Upper lobe of left lung (tissue), 6 donors: ENCODE measurements at places on chromosomes 16 and 17.
A peak's percentile ranks its signal among the peaks of the same experiment; 100 is the strongest.

DNA sequence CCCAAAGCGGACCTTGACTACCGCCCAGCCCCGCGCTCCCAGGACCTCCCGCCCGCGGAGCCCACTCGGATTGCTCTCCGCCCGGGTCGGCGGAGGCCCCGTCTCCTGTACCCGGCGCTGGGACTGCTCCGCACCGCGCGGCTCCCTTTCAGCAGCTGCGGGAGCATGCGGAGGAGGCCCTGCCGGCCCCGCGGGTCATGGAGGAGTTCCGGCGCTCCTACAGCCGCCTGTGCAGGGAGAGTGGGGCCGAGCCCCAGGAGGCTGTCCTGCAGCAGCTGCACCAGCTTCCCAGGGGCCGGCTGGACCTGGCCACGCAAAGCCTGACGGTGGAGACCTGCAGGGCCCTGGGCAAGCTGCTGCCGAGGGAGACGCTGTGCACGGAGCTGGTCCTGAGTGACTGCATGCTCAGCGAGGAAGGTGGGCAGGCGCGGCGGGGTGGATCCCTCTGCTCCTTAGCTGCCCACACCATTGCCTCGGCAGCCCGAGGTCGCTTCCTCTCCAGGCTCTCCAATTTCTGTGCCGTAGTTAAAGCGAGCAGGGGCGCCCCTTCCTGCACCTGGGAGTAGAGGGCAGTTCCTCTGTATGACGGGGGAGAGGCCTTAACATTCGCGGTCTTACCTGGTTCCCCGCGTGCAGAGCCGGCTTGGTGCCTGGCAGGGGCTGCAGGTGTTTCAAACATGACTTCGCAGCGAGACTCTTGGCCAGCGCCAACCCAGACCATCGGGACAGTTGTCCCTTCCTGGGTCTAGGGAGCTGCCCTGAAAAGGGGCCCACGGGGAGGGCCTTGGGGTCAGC, 539 bp downstream of the LRRC45 start:
- H3K4me3 ChIP-seq, result peak overlapping the region; percentile 44
- H3K27me3 ChIP-seq, result no peaks in the 10 kb centered on the region
- H3K4me1 ChIP-seq, result peaks cover 46% of the 10 kb centered on the region
- DNase-seq, result no peak
- peak overlapping the region; percentile 34 for H3K27ac ChIP-seq

GRCh38 chr17:57803021-57803420, 46.8 kb downstream of the MRPS23 start:
- H3K27me3 ChIP-seq, result no peaks in the 10 kb centered on the region
- H3K27ac ChIP-seq, result no peak overlapping the region
- H3K4me3 ChIP-seq, result no peak overlapping the region
- no peaks in the 10 kb centered on the region for H3K4me1 ChIP-seq

- no peak overlapping the region for H3K27ac ChIP-seq
- H3K27me3 ChIP-seq, result no peaks in the 10 kb centered on the region
- no peak overlapping the region for H3K4me3 ChIP-seq
- peak; percentile 70 for DNase-seq
Observed at GRCh38 chr17:4544135-4544950, 10.8 kb downstream of the MYBBP1A start.

DNA sequence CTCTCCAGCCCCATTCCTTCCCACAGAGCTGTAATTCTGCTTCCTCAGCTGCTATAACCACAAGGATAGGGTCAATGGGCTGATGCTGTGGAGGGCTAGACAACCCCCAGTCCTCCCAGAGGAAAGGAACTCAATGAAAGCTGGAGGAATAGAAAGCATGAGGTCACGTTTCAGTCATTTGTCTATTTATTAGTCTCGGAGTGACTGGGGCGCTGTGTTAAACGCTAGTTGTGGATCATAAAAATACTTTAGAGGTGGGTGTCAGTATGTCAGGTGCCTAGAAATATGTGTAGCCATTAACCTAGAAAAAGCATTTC, 787 bp upstream of the CCL3L1 start:
- H3K36me3 ChIP-seq, result no peaks in the 10 kb centered on the region

- DNase-seq, result peak; percentile 81
- peaks cover 98% of the 10 kb centered on the region for H3K4me1 ChIP-seq
- H3K27ac ChIP-seq, result peak overlapping the region; percentile 89
- no peak overlapping the region for H3K4me3 ChIP-seq
Observed at GRCh38 chr17:40068917-40069750, 6.4 kb downstream of the THRA start.

DNA sequence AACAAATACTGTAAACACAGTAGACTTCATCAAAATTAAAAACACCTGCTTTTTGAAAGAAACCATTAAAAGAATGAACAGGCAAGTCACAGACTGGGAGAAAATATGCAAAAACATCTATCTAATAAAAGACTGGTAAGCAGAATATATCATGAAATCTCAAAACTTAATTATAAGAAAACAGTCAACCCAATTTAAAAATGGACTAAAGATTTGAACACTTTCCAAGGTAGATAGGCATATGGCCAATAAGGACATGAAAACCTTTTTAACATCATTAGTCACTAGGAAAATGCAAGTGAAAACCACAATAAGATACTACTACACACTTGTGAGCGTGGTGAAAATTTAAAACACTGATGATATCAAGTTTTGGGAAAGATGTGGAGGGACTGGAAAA, 218.7 kb downstream of the CEP112 start:
- H3K4me1 ChIP-seq, result no peaks in the 10 kb centered on the region
- no peaks in the 10 kb centered on the region for H3K36me3 ChIP-seq
- DNase-seq, result no peak
- H3K27ac ChIP-seq, result no peak overlapping the region
- H3K27me3 ChIP-seq, result no peaks in the 10 kb centered on the region
- H3K4me3 ChIP-seq, result no peak overlapping the region

- H3K36me3 ChIP-seq, result peaks cover 25% of the 10 kb centered on the region
- no peak overlapping the region for H3K27ac ChIP-seq
- no peaks in the 10 kb centered on the region for H3K27me3 ChIP-seq
- peak; percentile 74 for DNase-seq
- no peaks in the 10 kb centered on the region for H3K4me1 ChIP-seq
Observed at GRCh38 chr17:1024076-1024475, 27.1 kb downstream of the TIMM22 start.

DNA sequence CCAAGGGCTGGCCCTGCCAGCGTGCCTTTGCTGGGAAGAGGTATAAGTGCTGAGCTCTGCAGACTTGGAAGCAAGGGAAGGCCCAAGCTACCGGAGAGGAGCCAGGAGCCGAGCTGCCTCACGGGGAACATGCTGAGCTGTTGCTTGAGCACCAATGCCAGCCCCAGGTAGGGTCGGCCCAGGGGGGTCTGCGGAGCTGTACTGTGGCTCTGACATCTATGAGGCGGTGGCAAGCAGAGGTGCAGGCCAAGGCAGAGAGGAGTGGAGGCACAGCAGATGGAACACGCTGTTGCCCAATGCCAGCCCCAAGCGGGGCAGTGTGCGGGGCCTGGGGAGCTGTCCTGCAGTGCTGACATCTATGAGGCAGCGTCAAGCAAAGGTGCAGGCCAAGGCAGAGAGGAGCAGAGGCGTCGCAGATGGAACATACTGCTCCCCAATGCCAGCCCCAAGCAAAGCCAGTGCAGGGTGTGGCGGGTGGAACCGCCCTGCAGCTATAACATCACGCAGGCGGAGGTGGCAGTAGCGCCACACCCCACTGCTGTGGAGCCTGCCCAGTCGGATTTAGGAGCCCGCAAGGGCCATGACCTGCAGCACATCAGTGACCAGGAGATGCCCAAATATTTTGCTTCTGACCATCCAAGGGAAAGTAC, 10.0 kb downstream of the GGA2 start:
- peaks cover 5% of the 10 kb centered on the region for H3K36me3 ChIP-seq
- no peak overlapping the region for H3K27ac ChIP-seq
- DNase-seq, result peak; percentile 69
- no peaks in the 10 kb centered on the region for H3K27me3 ChIP-seq

DNA sequence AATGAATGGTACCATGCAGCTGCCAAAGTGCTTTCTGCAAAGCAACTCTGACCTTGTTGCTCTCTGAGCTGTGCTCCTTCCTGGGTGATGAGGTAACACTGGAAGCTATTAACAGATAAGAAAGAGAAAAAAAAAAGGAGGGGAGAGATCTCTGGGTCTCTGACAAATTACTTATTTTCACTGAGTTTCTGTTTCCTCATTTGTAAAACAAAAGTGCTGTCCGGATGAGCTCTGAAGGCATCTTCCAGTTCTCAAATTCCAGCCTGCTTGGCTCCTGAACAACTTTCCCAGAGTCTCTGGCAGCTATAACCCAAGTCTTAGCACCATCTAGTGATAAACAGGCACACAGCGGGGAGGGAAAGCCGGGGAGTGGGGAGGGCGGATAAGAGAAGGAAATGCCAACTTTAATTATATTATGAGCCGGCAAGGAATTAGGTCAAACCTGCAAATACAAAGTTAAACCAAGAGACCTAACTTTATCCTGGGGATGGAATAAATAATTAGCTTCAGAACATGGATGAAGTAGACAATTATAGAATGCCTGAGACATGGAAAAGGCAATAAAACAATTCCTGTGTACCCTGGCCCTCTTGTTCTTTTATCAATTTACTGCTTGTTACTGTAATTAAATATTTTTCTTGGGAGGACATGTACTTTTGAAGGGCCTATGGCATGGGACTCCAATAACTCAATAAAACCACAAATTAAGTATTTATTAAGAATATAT, 61.3 kb upstream of the KIFC3 start:
- H3K36me3 ChIP-seq, result no peaks in the 10 kb centered on the region
- no peak overlapping the region for H3K4me3 ChIP-seq
- H3K27me3 ChIP-seq, result no peaks in the 10 kb centered on the region

DNA sequence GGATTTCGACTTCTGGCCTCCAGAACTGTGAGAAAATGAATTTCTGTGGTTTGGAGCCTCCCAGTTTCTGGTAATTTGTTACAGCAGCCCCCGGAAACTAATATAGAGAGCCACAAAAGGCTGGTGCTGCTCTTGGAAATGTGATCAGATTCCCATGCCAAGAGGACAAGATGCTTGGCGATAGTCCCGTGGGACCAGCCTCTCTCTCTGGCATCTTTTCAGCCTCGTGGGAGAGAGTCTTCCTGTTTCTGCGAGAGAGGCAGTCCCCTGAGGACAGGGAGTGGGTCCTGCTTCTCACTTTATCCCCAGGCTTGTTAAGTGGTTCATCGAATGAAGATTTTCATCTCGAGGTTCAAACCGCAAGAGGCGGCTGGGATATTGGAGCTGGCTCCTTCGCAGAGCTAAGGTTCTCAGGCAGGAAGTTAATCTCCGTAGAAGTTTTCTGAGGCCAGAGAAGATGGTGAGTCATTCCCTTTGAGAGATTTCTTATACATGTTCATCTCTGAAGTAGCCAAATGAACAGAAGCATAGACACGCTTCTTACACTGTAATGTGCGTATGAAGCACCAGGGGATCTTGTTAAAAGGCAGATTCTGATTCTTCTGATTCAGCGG, 211.6 kb upstream of the SDK2 start:
- no peaks in the 10 kb centered on the region for H3K36me3 ChIP-seq
- H3K27me3 ChIP-seq, result no peaks in the 10 kb centered on the region
- no peak for DNase-seq

GRCh38 chr17:75987041-75987440, 8.0 kb downstream of the TEN1 start:
- H3K27me3 ChIP-seq, result no peaks in the 10 kb centered on the region
- no peak overlapping the region for H3K4me3 ChIP-seq
- peaks cover 23% of the 10 kb centered on the region for H3K4me1 ChIP-seq
- DNase-seq, result no peak

DNA sequence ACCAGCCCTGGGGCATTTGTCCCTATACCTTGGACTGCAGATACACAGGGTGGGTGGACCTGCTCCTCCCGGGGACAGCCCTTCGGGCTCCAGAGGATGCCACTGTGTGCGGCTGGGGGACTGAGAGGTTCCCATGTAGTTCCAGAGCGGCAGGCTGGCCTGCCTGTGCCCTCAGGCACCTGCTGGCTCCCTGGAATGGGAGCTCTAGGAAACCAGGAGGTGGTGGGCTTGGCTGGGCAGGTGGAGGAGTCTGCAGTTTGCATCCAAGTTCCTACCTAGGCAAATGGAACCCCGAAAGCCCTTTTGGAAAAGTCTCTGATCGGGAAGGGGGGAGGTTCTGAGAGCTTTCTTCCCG, 982 bp downstream of the DBNDD1 start:
- DNase-seq, result no peak
- no peaks in the 10 kb centered on the region for H3K36me3 ChIP-seq
- peak overlapping the region; percentile 75 for H3K4me3 ChIP-seq
- peaks cover 9% of the 10 kb centered on the region for H3K27me3 ChIP-seq
- H3K27ac ChIP-seq, result no peak overlapping the region
- peaks cover 34% of the 10 kb centered on the region for H3K4me1 ChIP-seq

DNA sequence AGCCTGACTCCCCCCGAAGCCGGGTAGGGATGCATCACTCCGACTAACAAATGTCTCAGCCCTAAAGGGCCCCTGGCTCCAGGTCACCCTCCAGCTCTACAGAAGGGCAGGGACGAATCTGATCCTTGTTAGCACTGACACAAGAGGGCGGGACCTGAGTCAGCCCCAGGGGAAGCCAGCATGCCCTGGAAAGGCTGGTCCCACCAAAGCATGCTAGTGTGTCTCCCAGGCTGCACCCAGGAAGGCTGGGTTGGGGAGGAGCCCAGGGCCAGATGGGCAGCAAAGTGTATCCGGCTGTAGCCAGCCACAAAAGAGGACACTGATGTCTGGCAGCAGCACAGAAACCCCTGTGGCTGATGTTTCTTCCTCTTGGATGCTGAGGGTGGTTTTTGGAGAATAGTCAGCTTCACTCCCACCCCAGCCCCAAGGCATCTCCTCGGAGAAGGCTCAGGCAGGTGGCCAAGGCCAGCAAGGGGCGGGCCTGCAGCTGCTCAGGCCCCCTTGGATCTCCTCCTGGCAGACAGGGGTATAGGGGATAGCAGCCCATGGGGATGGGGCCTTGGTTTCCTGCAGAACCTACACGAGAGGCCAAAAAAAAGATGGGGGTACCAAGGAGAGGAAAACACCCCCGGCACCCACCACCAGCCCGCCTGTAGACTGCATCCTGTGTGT, 11.0 kb downstream of the NATD1 start:
- H3K36me3 ChIP-seq, result no peaks in the 10 kb centered on the region
- H3K4me3 ChIP-seq, result no peak overlapping the region
- no peak overlapping the region for H3K27ac ChIP-seq
- no peaks in the 10 kb centered on the region for H3K27me3 ChIP-seq
- no peaks in the 10 kb centered on the region for H3K4me1 ChIP-seq

GRCh38 chr17:33460781-33461450, 167.8 kb upstream of the ASIC2 start:
- no peaks in the 10 kb centered on the region for H3K4me1 ChIP-seq
- no peaks in the 10 kb centered on the region for H3K36me3 ChIP-seq
- no peak overlapping the region for H3K4me3 ChIP-seq
- no peak for DNase-seq
- no peaks in the 10 kb centered on the region for H3K27me3 ChIP-seq
- H3K27ac ChIP-seq, result no peak overlapping the region

DNA sequence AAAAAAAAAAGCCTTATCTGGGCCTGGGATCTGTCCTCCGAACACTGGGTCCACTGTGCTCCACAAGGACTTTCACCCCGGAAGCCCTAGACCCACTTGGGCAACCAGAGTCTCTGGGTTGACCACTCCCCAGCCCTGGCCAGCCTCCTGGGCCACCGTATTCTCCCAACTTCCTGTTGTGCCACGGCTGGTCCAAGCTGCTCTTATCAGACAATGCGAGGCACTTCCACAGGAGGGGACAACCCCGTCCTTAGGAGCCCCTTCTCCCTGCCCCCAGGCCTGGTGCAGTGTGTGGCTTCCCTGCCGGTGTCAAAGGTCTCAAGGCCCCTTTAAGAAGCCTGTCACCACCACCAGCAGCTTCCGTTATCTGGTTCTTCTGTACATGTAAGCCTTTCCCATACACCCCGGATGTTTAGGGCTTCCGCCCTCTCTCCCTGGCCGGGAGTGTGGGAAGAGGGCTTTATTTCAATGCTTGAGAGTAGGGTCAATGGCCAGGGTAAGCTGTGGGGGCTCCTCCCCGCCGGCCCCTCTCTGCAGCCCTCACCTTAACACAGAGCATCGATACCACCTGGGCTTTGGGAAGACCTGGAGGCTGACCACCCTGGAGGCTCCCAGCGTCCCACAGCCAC, 313.0 kb downstream of the SEC14L1 start:
- peaks cover 77% of the 10 kb centered on the region for H3K4me1 ChIP-seq
- DNase-seq, result no peak
- no peaks in the 10 kb centered on the region for H3K36me3 ChIP-seq
- no peak overlapping the region for H3K4me3 ChIP-seq
- H3K27ac ChIP-seq, result peak overlapping the region; percentile 80
